ENCODE measurements at places on chromosomes 1 and 21. TPM values are rescaled to one million over a fixed set of nuclear protein-coding genes. Genes with fewer than 3 reads are reported as not detected.

DNA sequence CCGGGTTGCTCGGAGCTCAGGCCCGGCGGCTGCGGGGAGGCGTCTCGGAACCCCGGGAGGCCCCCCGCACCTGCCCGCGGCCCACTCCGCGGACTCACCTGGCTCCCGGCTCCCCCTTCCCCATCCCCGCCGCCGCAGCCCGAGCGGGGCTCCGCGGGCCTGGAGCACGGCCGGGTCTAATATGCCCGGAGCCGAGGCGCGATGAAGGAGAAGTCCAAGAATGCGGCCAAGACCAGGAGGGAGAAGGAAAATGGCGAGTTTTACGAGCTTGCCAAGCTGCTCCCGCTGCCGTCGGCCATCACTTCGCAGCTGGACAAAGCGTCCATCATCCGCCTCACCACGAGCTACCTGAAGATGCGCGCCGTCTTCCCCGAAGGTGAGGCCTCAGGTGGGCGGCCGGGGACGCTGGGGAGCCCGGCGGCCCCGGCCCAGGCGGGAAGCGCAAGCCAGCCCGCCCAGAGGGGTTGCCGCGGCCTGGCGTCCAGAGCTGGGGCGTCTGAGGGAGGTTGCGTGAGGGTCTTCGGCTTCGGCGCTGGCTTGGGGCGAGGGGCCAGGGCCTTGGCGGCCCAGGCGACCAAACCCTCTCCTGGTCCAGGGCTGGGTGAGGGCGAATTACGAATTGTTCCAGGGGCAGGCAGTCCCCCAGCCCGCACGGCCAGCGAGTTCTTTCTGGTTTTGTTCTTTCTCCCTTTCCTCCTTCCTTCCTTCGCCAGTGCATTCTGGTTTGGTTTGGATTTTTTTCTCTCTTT, 805 bp downstream of the SIM2 start:
- no peak for DNase-seq

Gene BMP8B
- 0.22 TPM for total RNA-seq

- DNase-seq, result no peak
These were observed 2.1 kb upstream of the SLC45A1 start for GRCh38 chr1:8315573-8316475.

GRCh38 chr1:110230381-110231199, 20.5 kb downstream of the KCNC4 start:
- DNase-seq, result no peak

DNA sequence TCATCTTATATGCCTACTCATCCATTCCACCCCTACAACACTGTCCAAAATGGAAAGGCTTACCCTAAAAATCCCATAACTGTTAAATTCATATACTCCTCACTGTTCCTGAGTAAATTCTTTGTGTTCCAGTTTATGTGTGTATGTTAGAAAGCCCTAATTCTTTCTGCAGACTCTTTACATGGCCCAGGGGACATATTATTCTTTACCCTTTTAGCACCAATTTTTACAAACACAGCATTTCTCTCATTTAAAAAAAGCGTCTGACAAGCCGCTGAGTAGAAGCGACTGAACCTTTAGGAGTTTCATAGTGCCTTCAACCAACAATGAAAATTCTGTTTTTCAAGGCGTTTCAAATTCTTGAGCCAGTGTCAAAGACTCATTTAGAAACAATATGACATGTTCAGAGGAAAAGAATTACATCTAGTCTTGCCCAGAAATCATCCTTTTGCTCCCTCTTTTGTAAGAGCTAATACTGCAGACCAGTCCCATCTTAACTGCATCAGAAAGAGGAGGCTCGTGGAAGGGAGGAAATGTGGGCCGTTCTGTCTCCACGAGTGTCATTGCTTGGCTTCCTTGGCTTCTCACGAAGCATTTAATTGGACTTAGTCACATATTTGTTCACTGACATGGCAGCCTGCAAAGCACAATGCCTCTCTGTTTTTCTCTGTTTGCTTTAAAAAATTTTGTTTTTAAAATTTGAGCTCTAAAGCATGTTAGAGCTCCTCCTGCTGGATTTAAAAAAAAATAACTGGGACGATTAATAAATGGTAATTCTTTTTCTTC, 21.3 kb upstream of the C1orf105 start:
- peak; percentile 89 for DNase-seq

DNA sequence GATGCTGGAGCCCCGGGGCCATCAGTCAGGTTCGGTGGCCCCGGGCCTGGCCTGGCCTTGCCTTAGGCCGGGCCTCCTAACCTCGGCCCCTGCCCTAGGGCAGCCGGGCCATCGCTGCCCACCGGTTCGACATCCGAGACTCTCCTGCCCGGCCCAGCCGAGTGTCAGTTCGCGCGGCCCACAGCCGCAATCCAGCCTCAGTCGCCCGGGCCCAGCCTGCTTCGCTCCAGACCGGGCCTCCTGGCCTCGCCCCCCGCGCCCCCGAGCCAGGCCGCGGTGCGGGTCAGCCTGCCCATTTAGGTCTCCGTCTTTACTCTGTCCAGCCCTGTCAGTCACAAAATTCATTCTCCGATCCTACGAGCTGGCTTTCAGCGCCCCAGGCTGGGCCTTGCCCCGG, 777 bp downstream of the LRRC41 start:
- no peak for DNase-seq

Gene TMEM240
- total RNA-seq, result 1.4 TPM

Gene EFNA1
- total RNA-seq, result 24.8 TPM

DNA sequence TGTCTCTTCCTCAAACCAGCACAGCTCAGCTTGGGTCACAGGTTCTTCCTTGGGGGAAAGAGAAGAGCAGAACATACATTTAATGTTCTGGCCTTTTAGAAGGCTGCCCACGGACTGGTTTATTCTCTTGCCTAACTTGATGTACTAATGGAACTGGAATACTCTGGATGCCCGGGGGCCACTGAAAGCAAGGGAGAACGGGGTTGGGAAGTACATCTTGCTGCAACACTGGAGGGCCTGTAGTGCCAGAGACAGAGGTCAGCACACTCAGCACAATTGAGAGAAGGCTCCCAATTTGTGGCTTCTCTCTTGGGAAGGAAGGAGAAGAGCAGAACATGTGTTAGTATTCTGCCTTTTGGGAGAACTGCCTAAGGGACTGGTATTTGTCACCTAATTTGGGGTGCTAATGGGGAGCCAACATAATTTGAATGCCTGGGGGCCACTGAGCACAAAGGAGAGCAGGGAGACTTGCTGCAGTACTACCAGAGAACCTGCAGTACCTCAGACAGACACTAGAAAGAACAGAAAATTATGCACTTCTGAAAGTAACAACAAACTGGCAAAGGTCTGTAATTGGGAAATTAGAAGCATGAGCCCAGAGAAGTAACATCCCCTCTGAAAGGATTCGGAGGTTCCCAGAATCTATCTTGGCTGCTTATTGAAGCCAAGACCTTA, 14.1 kb downstream of the ZNF691 start:
- no peak for DNase-seq
